ENCODE measurements at places on chromosomes 7 and 10.

DNA sequence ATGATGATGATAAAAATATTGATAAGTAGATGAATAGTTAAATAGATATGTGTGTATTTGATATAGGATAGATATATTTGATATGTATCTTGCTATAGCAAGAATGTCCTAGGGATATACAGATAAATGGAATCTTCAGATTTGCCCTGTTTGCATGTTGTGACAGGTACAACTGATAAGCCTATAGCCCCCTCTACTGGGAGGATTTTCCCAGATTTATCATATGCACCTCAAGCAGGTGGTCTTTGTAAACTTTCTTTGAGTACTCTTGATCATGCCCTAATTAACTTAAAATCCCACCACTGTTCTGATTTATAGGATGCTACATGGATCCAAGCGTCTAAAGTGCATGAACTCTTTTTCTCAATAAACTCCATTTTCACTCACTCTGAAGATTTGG lies 1050.7 kb downstream of the SORCS3 start:
- no peak for DNase-seq

- no peak for DNase-seq
Observed at GRCh38 chr7:101120315-101120714, 6.6 kb upstream of the SERPINE1 start.

DNA sequence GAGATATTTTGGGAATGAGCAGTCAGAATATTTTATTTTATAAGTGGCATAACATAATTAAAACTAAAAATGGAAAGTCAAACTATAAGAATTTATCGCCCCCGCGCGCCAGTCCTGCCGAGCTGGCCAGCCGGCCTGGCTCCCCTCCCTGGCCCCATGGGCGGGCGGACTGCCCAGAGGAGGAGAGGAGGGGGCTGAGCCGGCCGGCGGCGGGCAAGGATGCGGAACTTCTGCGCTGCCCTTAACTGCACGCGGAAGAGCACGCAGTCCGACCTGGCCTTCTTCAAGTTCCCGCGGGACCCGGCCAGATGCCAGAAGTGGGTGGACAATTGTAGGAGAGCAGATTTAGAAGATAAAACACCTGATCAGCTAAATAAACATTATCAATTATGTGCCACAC lies 96.8 kb downstream of the DKK1 start:
- DNase-seq, result no peak

GRCh38 chr7:157616426-157616825 lies 279.6 kb downstream of the DNAJB6 start:
- DNase-seq, result no peak
